Endodermal cell (in vitro differentiated cells): ENCODE measurements at places on chromosomes 1 and 21.

DNA sequence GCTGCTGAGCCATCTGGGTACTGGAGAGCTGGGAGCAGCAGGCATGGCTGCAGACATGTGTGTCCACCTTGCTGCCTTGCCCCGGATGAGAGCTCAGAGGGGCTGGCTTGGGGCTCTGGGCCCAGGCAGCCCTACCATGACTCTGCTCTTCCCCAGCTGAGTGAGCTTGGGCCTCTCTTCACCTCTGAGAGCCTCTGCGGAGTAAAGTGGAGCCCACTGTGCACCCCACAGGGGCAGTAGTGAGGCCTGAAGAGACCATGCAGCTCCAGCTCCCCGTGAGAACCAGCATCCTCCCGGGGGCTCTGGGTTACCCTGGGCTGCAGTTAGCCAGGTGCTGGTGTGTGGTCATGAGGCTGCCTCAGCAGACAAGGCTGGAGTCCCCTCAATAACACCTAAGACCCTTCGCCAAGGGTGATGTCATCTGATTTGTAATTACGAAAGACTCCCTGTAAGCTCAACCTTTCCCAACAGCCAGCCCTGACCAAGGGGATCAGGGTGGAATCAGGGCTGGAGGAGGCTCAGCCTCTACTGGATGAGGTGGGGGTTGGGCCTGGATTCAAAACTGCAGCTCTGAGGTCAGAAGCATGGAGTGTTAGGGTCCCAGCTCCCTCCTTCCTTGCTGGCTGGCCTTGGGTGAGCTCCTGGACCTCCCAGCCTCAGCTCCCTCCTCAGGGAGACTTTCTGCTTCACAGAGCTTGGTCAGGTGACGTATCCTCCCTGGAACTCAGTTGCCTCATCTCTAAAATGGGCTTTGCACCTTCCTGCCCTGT lies 308.0 kb downstream of the MATN1 start:
- peak; percentile 38 for DNase-seq

GRCh38 chr1:97806326-97806725 lies 114.5 kb downstream of the DPYD start:
- DNase-seq = no peak

DNA sequence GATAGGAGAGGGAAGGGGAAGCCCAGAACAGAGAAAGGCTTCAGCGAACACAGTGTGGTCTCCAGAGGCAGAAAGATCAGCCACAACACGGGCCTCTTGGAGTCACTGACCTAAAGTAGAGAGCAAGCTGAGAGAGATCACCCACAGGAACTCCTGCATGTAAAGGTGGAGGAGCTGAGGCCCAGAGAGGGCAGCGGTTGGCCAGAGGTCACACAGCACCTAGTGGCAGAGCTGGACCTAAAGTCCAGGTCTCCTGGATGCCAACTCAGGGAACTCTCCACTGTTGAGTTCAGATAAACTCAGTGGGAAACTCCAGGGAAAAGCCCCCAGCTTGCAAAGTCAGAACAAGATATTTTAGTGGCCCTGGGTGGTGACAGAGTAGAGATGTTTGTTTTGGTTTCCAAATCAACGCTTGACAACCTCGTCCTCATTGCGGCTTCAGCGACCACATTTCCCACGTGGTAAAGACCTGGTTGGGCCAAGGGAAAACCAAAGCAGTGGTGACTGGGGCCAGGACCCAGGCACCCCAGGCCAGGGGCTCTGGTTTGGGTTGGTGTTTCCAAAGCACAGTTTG lies 4.6 kb downstream of the IFFO2 start:
- no peak for DNase-seq

DNA sequence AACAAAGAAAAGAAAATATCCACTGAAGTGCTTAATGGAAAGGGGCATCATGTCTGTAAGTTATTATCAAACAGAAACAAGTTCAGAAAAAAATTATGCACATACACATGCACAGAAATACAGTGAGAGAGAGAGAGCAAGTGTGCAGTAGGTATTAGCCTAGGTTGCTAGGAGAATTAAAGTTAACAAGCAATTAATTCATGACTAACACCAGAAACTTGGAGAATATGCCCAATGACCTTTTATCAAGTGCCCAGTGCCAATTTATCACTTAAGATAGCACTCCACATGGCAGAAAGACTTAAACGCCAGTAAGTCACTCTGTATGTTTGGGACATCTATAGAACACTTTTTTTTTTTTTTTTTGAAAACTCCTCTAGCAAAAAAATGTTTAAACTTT lies 56.2 kb upstream of the SLC16A1 start:
- DNase-seq = no peak

DNA sequence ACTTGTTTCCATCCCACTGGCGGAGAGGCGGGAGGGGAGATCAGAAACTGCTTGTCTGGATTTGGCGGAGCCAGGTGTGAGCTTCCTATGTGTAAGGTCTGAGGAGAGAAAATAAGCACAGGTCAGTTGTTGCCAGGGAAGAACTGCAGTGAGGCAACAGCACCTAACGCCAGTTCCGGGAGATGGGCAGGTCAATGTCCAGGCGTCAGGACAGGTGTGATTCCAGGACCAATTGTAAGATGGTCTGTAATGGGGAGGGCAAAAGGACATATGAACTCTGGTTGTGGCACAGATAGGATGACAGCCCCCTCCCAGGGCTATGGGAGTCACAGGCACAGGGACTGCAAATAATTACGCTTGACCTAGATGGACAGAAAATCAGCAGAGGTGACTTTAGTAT lies 9.6 kb upstream of the KCNE1 start:
- DNase-seq = no peak

DNA sequence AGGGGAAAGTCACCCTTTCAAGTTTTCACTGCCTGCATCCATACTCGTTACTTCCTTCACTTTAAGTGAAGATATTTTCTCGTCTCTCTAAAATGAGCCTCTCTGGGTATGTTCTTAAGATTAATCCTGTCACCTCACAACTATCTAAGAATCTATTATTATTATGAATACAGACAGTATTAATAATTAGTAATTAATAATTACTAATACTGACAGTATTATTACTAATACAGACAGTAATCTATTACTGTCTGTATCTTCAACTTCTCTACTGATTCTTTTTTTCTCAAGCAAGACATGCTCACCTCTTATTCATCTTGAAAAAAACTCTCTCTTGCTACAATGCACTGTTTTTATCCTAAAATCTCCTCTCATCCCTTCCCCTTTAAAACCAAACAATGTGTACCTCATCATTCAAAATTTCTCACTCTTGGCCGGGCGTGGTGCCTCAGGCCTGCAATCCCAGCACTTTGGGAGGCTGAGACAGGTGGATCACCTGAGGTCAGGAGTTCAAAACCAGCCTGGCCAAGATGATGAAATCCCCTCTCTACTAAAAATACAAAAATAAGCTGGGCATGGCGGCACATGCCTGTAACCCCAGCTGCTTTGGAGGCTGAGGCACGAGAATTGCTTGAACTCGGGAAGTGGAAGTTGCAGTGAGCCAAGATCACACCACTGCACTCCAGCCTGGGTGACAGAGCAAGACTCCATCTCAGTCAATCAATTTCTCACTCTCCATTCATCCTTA lies 7.8 kb downstream of the NRDC start:
- DNase-seq = no peak

DNA sequence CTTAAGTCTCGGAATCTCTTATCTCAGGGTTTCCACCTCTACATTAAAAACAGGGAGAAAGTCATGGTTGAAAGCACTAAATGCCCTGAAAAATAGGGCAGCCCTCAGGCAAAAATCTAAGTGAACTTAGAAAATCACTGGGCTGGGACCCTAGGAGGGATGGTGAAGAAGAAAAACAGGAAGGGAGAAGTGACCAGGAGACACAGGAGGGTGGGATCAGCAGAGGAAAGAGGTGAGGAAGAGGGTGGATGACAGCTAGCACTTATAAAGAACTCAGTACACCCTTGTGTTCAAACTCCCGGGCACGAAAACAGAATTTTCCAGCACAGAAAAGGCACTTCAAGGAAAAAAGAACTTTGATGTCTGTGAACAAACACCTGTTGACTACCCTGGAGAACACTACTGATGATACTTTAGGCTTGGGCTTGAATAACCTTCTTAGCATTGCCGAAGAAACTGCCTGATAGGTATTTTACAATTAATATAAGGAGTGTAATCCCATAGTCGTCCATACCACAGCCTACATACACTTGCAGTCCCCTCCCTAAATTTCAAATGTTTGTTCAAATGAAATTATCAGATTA lies 2.0 kb downstream of the CHML start:
- no peak for DNase-seq

DNA sequence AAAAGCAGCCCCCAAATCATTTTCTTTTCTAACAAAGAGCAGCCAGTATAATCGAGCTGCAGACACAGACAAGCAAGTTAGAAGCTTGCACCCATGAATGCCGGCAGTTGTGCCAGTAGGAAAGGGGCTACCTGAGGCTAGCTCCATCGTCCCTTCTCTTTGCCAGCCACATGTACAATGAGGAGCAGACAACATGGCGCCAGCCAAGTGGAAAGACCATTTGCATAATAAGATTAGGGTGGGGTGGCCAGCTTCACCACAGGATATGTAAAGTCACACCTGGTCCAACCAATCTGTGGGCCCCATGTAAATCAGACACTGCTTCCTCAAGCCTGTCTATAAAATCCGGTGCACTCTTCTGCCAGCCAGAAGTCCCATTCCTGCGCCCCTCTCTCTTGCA lies 103.7 kb downstream of the CCDC185 start:
- no peak for DNase-seq
